ENCODE measurements at places on chromosomes 5 and 9.

GRCh38 chr9:121399883-121400607 lies 30.0 kb upstream of the STOM start:
- DNase-seq = peak; percentile 5

GRCh38 chr5:153671653-153672346 lies 181.3 kb downstream of the GRIA1 start:
- DNase-seq = no peak

GRCh38 chr5:82163452-82164175 lies 114.5 kb downstream of the RPS23 start:
- DNase-seq = no peak

DNA sequence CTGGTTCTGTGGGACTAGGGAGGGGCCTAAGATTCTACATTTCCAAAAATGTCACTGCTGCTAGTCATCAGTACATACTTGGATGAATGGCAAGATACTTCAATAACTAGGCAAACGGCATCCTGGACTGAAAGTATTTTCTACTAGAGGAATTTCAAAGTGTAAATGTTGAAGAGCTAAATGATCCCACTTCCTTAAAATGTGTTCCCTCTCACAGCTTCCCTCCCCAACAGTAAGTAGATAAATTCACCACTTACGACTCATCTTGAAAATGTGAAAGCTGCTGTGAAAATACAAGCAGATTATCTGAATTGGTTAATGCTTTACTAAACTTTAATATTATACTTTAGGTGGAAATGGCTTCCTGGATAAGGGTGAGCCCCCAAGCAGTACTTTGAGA lies 1571.5 kb upstream of the WWC1 start:
- DNase-seq = no peak

- DNase-seq = no peak
These were observed 51.6 kb downstream of the AHRR start for GRCh38 chr5:372996-373709.

- no peak for DNase-seq
These were observed 77.0 kb upstream of the ZFAND5 start for GRCh38 chr9:72441848-72442607.

DNA sequence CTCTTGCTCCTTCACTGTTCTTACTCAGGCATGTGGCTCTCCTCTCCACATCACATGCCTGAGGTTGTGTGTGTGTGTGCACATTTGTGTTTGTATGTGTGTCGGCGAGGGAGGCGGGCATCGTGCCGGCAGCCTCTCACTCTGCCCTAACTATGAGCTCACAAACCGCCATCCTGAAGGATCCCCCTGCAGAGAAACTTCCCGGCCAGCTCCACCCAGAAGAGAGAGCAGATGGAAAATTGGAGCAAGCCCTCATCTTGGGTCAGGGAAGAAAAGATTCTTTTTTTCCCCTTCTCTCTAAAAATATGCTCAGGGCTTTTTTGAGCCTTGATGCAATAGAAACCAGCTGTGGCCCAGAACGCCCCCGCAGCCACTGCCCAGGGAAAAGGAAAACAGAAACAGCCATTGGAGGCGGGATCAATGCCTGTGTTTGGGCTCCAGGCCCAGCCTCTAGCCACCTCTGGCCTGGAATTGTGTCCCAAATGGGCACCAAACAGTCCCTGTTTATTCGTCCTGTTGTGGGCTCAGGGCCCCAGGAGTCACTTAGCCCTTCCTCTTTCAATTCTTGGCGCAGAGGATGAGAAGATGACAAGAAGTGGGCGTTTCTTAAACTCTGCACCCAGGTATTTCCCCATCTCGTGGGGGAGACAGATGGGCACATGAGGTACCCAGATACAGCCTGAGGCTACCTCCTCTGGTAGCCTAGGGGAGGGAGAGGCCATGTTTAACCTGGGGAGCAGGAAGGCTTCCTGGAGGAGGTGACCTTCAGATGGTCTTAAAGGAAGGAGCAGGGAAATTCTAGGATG lies 151.5 kb downstream of the RGS3 start:
- DNase-seq = no peak

GRCh38 chr5:142386137-142387023 lies 61.6 kb upstream of the SPRY4 start:
- DNase-seq = no peak

DNA sequence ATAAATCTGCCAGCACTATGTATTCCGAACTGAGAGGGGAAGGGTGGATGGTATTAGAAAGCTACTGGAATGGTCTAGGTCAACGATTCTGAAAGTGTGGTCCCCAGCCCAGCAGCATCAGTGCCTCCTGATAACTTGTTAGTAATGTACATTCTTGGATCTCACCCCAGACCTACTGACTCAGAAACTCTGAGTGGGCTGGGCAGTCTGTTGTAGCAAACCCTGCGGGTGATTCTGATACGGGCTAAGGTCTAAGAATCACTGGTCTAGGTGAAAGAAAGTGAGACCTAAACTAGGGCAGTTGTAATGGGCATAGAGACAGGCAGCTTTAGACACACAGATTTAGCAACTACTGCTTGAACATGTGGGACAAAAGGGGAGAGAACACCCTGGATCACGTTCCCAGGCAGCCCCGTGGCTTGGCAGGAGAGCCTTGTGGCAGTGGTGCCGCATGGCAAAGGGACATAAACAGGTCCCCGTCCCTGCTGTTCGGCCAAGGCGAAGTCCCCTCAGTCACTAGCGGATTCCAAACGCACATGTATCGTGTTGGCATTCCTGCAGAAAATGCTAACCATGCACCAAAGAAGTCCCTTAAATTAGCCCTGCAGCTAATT lies 216.3 kb downstream of the TTLL11 start:
- DNase-seq = no peak

DNA sequence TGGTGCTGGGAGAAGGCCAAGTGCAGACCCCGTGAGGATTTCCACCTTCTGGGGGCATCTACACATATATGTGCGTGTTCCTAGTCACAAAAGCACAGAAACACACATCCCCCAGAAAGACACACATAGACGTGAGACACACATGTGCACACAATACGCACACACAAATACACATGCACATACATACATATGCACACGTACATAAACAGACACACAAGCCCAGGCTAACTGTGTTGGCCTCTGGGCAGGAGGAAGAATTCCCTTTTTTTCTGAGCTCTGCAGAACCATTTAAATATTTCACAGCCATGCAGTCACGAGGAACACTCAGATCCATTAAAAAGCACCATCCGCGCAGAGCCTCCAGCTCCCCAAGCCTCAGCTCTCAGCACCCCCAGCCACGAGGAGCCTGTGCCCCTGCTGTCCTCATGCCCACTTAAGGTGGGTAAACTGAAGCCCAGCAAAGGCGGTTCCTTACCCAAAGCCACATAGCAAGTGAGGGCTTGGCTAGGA lies 5.3 kb downstream of the NINJ1 start:
- no peak for DNase-seq

DNA sequence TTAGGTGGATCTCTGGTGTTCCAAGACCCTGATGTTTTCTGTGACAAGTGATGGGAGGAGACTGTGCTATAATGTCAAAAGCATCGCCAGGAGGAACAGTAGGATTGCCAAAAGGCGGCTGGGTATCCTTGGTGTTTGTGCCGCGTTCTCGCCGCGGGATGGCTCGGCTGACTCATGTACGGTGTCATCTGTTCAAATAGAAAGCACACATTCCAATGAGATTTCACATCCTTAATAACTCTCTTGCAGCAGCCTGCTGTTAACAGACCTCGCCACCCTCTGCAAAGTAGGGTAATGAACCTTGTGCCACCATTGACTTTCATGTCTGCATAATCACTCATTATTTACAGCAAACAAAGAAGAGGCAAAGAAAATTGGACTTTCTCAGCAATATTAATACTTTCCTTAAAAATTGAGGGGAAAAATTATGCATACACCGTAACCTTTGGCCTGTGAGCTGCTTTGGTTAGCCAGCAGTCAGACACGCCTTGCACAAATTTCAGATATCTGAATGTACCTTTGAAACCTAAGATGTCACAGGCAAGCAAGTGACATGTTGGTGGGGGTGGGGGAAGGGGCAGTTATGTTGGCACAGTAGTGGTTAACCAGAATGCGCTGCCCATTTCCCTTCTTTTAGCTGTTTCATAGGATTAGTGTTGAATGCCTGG lies 289.4 kb downstream of the EFNA5 start:
- DNase-seq = no peak

- DNase-seq = no peak
These were observed 897 bp upstream of the HSPB3 start for GRCh38 chr5:54454602-54455001.

DNA sequence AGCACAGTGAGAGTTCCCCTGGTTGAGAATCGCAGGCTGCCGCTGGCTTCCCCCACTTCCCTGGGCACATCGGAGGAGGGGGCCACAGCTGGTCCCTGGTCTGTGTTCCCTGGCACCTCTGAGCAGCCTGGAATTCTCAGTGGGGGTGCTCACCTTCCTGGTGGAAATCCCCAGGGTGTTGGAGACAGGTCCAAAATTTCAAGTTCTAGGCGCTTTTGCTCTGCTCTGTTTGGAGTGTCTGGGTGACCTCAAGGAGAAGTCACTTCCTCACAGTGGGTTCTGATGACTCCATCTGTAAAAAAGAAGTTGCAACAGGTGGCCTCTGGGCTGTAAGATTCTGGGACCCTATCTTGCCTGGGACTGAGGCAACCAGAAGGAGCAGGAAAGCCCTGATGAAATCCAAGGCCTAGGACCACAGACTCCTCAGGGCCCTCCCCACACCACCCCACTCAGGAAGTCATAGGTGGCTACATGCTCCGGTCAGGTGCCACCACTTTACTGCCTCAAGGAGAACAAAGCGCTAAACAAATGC lies at the start of gene TRAF1:
Gene TRAF1, minus strand, starts transcription at position 400 of the 532 bp plus-strand sequence. CDS start 721 bp downstream, outside the sequence.
- no peak for DNase-seq

GRCh38 chr9:75120686-75121085 lies 32.4 kb downstream of the OSTF1 start:
- no peak for DNase-seq

DNA sequence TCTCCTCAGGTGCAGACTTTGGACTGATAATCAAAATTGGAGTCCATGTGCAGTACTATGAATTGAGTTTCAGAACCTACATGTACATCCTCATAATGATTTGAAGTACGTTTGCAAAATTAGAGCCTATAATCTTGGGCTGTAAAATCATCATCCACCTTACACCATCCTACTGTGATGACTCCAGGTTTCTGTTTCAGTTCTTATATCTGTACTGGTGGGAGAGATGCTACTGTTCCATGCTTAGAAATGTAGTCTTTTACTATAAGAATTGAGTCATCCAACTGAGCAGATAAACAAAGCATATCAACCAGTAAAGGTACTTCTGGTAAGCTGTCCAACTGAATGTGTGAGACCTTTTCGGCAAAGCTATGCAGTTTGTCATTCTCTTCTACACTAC lies 586.3 kb upstream of the FAM174A start:
- DNase-seq = no peak

DNA sequence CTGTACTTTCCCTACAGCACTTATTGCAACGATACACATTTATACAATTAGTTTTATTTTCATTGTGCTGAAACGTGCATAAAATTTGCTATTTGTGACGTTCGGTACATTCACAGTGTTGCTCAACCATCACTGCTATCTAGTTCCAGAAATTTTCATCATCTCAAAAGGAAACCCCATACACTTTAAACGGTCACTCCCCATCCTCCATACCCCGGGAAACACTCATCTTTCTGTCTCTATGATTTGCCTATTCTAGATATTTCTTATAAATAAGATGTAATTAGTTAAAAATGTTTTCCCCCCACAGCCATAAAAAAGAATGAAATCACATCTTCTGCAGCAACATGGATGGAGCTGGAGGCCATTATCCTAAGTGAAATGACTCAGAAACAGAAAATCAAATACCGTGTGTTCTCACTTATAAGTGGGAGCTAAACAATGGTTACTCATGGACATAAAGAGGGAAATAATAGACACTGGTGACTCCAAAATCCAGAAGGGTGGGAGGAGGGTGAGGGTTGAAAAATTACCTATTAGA lies 40.2 kb upstream of the TEX48 start:
- DNase-seq = no peak

GRCh38 chr5:138138949-138139780 lies at the start of gene NME5:
Gene NME5 (minus strand): TSS chr5:138139428. CDS start chr5:138138780, 648 bp downstream.
- DNase-seq = peak; percentile 76

- no peak for DNase-seq
These were observed 13.0 kb downstream of the NEK6 start for GRCh38 chr9:124270504-124271335.

GRCh38 chr5:16459451-16459850 lies 6.1 kb downstream of the ZNF622 start:
- no peak for DNase-seq

DNA sequence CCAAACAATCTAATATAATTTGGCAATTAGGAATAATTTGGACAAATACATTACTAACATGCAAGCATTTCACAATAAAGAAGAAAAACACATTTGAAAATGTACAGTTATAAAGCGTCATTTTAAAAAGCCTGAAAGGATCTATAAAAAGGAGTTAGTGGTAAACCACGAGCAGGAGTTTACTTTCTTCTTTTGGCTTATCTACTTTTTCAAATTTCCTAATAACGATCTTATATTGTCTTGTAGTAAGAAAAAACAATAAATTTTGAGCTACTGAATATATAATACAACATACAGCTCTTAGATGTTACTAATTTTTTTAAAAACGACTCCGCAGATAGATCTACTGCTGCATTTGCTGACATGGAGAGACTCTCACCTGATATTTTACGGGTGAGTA lies 79.9 kb downstream of the SMIM23 start:
- DNase-seq = no peak

DNA sequence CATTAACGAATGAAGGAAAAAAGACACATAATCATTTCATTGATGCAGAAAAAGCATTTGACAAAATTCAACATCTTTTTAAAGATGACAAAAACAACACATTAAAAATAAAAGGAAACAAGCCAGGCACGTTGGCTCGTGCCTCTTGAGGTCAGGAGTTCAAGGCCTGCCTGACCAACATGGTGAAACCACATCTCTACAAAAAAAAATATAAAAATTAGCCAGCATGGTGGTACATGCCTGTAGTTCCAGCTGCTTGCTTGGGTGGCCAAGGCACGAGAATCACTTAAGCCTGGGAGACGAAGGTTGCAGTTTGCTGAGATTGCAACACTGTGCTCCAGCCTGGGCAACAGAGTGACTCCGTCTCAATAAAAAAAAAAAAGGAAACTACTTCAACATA lies 77.0 kb downstream of the ERCC6L2 start:
- DNase-seq = no peak

- DNase-seq = no peak
These were observed 179.0 kb upstream of the SGCD start for GRCh38 chr5:156147944-156148285.

DNA sequence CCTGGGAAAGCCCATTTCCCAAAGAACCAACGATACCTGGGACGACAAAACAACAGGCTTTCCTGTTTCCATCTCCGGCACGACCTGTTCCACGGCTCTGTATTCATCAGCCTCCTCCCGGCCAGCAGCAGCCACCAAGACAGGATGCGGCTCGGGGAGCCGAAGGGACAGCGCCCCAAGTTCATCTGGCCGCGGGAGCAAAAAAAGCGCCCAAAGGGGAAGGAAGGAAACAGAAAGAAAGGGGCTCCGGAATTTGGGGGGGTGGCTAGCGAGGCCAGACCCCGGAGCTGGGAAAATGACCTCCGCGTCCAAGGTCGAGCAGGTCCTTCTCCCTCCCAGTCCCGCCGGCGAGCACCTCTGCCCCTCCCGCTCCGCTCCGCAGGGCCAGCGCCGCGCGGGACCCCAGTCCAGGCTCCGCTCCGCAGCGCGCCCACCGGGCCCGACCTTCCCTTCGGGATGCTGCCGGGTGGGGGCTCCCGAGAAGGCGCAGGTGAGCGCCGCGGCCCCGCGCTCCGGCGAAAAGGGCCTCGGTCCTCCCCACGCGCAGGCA lies 608 bp downstream of the ELOVL7 start:
- peak; percentile 26 for DNase-seq

- peak; percentile 62 for DNase-seq
These were observed 20.7 kb downstream of the GOLGA2 start for GRCh38 chr9:128254855-128255759.

Measured in Calu3 (cell line).